Camera-type eye (tissue), 1 donor: ENCODE measurements at places on chromosomes 3 and 15. TPM values are rescaled to one million over a fixed set of nuclear protein-coding genes. Genes with fewer than 3 reads are reported as not detected.

MRPL3 gene
- 86.8 TPM for total RNA-seq

PAQR5 gene
- total RNA-seq: 3.1 TPM

UTS2B gene
- total RNA-seq: 0.38 TPM

UBE2E1 gene
- total RNA-seq: 93.1 TPM

GPR160 gene
- 61.7 TPM for total RNA-seq

PLSCR5 gene
- total RNA-seq: not detected

CASR gene
- 0.05 TPM for total RNA-seq

ALDH1L1 gene
- 2.5 TPM for total RNA-seq

CACNA2D3 gene
- total RNA-seq: 4.9 TPM

MUSTN1 gene
- total RNA-seq: 12.0 TPM

GOLGA6B gene
- not detected for total RNA-seq

HIGD2B gene
- total RNA-seq: not detected

TMA7 gene
- total RNA-seq: 194 TPM

A4GNT gene
- 0.33 TPM for total RNA-seq

TRPM1 gene
- total RNA-seq: 52.6 TPM

RBMS3 gene
- total RNA-seq: 59.9 TPM

GPR149 gene
- 3.8 TPM for total RNA-seq
